Activated CD4-positive, alpha-beta T cell treated with anti-CD3 and anti-CD28 coated beads, Interleukin-2, amount 50 U/mL, for 4 hours (primary cell): ENCODE measurements at places on chromosomes 6 and 20.

DNA sequence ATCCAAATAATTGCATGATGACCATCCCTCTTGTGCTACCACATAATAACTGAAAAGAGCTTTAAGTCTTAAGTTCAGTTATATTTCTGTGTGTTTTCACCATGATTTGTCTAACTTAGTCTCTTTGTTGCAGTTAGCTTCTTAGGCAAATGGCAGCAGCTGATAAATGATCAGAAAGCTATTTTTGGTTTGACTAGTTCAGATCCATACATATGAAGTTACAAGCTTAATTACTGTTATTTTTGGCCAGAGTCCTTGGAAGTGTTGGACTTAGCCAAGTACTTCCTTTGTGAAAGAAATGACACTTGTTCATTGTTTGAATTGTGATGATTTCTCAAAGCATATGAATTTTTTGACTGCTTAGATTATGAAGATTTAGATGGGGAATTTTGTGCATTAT is 54.2 kb downstream of the HIVEP1 start:
- no peak for DNase-seq

DNA sequence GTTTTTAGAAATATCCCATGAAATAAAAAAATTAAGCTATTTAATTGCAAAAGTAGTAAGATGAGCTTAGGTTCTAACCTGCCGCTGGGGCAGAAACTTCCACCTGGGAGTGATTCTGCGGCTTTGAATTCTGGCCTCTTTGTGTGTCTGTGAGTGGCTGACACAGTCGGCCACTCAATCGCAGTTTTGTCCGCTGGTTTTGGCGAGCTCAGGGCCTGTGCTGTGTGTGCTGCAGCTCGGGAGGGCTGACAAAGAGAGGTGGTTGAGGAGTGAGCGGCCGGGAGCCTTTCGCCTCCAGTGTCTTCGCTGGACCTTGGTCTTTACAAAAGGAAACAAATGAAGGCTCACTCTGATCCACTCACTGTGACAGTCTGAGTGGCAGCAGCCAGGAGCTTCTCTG is 128.4 kb downstream of the TIAM2 start:
- DNase-seq = no peak

GRCh38 chr20:64229507-64230061 is 26.0 kb upstream of the PCMTD2 start:
- DNase-seq = no peak

GRCh38 chr6:66230591-66230990 is 523.6 kb upstream of the EYS start:
- DNase-seq = no peak
